ENCODE measurements at places on chromosomes 2 and 18.

- DNase-seq = no peak
Observed at GRCh38 chr18:8942021-8942908, 160.2 kb upstream of the NDUFV2 start.

DNA sequence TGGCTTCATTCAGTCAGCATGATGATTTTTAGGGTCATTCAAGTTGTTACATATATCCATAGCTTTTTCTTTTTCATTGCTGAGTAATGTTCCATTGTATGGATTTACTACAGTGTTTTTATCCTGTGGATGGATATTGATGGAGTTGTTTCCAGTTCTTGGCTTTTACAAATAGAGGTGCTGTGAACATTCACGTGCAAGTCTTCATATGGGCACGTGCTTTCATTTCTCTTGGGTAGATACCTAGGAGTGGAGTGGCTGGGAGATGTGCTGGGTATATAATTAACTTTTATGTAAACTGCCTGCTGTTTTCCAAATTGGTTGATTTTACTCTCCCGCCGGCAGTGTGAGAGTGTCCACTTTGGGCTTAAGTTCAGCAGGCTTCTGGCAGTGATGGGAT is 16.5 kb downstream of the AGAP1 start:
- no peak for DNase-seq

DNA sequence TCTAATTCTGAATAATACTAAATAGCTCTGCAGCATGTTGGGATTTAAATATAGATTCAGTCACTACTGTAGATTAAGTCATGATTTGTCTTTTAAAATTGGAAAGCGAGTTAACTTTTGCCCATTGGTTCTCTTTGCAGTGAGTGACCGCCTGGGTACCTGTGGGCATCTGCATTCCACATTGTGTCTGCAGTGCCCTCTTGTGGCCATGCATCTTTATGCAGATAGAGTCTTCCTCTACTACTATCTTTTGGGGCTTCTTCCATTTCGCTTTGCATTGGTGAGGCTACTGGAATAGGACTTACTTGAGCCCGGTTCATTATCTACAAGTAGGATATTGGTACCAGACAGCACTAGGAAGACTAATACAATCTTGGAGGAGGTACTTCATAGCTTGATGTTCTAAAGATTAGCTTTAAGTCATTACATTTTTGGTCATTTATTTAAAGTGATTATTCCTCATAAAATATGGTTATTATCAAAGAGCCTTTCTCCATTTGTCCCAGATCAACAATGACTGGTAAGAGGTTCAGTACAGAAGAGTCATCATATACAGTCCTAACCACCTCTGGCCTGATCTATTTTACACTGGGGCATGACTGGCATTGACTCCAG is 203.0 kb downstream of the SOCS6 start:
- DNase-seq = peak; percentile 36

DNA sequence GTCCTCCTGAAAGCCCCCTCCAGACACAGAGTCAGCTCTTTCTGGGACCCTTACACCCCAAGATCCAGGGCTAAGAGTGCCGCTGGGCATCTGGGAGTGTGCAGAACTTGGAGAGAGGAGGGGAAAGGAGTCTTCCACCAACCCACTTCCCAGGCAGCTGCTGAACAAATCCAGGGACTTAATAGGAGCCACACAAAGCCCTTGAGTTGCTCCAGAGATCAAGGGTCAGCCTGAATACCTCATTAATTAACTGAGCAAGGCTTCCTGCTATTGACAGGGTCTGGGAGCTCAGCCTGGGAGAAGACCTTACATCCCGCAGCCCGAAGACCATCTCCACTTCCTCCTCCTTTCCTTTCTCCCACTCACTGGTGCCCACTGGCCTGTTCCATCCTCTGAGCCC is 108.3 kb downstream of the CELF4 start:
- no peak for DNase-seq
